ENCODE measurements at places on chromosomes 7 and 10. TPM values are rescaled to one million over a fixed set of nuclear protein-coding genes. Genes with fewer than 3 reads are reported as not detected.

Gene PLA2G12B
- not detected for total RNA-seq

Gene ANXA8
- 0.77 TPM for total RNA-seq

Gene ADCYAP1R1
- total RNA-seq, result not detected

Gene UTF1
- total RNA-seq, result not detected
